ENCODE measurements at places on chromosomes 3 and 15. TPM values are rescaled to one million over a fixed set of nuclear protein-coding genes. Genes with fewer than 3 reads are reported as not detected.
A peak's percentile ranks its signal among the peaks of the same experiment; 100 is the strongest.

DNA sequence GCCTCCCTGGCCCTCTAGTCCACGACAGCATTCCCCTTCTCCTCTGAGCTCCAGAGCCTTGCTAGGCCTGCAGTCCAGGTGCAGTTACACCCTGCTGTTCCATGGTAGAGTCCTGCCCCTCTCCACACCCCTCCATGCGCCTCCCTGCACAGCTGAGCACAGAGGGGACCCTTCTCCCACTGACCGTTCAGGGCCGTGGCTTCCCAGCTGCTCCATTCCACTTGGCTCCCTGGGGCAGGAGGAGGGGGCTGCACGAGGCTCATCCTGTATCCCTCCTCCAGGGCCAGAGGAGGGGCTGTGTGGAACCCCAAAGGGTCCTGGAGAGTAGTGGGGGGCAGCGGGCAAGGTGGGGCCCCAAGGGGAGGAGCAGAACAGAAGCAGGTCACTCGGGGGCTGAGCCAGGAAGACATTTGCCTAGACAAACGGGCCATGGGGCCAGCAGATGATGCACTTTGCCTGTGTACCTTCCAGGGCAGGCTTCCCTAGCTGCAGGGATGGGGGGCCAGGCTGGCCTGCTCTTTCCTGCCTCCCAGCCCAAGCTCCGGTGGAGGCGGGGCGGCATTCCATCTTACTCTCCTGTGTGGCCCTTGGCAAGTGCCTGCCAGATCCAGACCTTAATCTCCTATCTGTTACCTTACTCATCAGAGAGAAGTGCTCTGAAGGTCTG, 20.7 kb upstream of the GOLGA6C start:
- peak; percentile 10 for DNase-seq
- no peaks in the 10 kb centered on the region for H3K4me1 ChIP-seq
- H3K4me3 ChIP-seq = no peak overlapping the region
- H3K36me3 ChIP-seq = no peaks in the 10 kb centered on the region
- no peak overlapping the region for H3K27ac ChIP-seq

GRCh38 chr3:41872157-41872556, 89.7 kb downstream of the ULK4 start:
- no peaks in the 10 kb centered on the region for H3K27me3 ChIP-seq
- no peak overlapping the region for H3K27ac ChIP-seq
- H3K4me1 ChIP-seq = no peaks in the 10 kb centered on the region
- peaks cover 5% of the 10 kb centered on the region for H3K36me3 ChIP-seq
- no peak overlapping the region for H3K4me3 ChIP-seq

Gene TM4SF18
- not detected for total RNA-seq

Gene KBTBD12
- total RNA-seq = not detected

DNA sequence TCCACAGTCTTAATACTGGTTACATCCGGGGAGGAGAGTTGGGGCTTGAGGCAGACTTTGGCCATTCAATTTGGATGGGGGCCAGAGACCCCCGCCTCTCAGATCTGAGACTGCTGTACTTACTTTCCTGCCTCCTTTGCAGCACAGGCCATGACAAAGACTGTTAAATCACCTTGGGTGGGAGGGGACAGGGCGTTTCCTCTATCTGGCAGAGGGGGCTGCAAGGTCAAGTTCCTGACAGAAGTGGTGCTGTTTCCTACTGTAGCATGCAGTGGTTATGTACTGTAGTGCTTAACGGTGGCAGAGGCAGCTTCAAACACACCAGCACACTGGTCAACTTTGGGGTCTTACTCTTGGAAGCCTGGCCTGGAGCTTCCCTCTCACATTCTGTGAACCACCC, 261.2 kb upstream of the LRRFIP2 start:
- H3K4me1 ChIP-seq = peaks cover 11% of the 10 kb centered on the region
- H3K4me3 ChIP-seq = no peak overlapping the region
- no peak overlapping the region for H3K27ac ChIP-seq
- peaks cover 6% of the 10 kb centered on the region for H3K36me3 ChIP-seq
- no peaks in the 10 kb centered on the region for H3K27me3 ChIP-seq
- no peak for DNase-seq

Gene IQCF5
- total RNA-seq = not detected

GRCh38 chr3:103410231-103410630, 975.4 kb downstream of the ZPLD1 start:
- no peak overlapping the region for H3K27ac ChIP-seq
- no peaks in the 10 kb centered on the region for H3K36me3 ChIP-seq
- no peaks in the 10 kb centered on the region for H3K27me3 ChIP-seq

DNA sequence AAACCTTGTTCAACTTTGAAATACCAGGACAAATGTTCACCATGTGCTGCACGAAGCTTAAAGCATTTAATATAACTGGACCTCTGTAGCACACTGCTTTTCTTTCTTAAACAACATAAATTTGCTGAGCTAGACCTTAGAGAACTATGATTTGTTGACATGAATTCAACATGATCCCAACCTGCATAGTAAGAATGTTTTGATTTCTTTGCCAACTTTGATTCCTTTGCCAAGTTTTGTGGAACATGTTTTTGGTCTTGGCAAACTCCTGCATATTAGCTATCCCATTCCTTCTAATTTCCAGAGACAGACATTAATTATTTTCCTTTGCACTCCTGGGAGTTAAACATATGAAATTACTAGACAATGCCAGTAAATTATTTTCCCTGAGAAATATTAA, 197.2 kb upstream of the RBMS3 start:
- H3K27me3 ChIP-seq = peaks cover 2% of the 10 kb centered on the region
- H3K27ac ChIP-seq = no peak overlapping the region
- H3K4me3 ChIP-seq = no peak overlapping the region
- H3K4me1 ChIP-seq = no peaks in the 10 kb centered on the region
- no peak for DNase-seq

GRCh38 chr15:46735115-46735514, 982.2 kb upstream of the SEMA6D start:
- no peak for DNase-seq
- no peaks in the 10 kb centered on the region for H3K4me1 ChIP-seq
- no peak overlapping the region for H3K4me3 ChIP-seq
- no peaks in the 10 kb centered on the region for H3K27me3 ChIP-seq
- no peak overlapping the region for H3K27ac ChIP-seq

GRCh38 chr3:143209715-143210059, 90.1 kb downstream of the CHST2 start:
- no peak overlapping the region for H3K4me3 ChIP-seq
- peaks cover 5% of the 10 kb centered on the region for H3K4me1 ChIP-seq
- no peak for DNase-seq
- H3K27ac ChIP-seq = no peak overlapping the region
- no peaks in the 10 kb centered on the region for H3K36me3 ChIP-seq
- H3K27me3 ChIP-seq = no peaks in the 10 kb centered on the region

GRCh38 chr3:16514021-16514700, 662 bp upstream of the RFTN1 start:
- H3K4me1 ChIP-seq = peaks cover 56% of the 10 kb centered on the region
- H3K4me3 ChIP-seq = peak overlapping the region; percentile 84
- peak overlapping the region; percentile 70 for H3K27ac ChIP-seq

DNA sequence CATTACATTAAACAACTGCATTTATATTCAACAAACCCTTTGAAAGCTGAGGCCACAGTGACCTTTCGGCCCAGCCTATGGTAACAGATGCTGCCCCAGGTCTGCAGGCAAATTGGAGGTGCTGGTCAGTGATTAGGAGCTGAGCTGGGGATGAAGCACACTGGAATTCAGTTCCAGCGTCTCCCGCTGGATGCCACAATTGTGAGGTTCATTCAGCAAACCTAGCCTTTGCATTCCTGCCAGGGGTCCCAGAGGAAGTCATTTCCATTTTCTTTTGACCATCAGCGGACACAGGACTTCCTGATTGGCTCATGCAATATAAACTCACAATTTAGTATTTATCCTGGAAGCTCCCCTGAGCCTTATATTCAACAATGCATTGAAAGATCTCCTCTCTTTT, 89.5 kb downstream of the IL20RB start:
- peaks cover 4% of the 10 kb centered on the region for H3K27me3 ChIP-seq
- no peaks in the 10 kb centered on the region for H3K4me1 ChIP-seq
- DNase-seq = no peak
- no peak overlapping the region for H3K4me3 ChIP-seq

- H3K27ac ChIP-seq = no peak overlapping the region
- no peaks in the 10 kb centered on the region for H3K36me3 ChIP-seq
- H3K4me3 ChIP-seq = no peak overlapping the region
- no peaks in the 10 kb centered on the region for H3K4me1 ChIP-seq
- no peaks in the 10 kb centered on the region for H3K27me3 ChIP-seq
Observed at GRCh38 chr3:132083159-132083558, 48.3 kb upstream of the CPNE4 start.

DNA sequence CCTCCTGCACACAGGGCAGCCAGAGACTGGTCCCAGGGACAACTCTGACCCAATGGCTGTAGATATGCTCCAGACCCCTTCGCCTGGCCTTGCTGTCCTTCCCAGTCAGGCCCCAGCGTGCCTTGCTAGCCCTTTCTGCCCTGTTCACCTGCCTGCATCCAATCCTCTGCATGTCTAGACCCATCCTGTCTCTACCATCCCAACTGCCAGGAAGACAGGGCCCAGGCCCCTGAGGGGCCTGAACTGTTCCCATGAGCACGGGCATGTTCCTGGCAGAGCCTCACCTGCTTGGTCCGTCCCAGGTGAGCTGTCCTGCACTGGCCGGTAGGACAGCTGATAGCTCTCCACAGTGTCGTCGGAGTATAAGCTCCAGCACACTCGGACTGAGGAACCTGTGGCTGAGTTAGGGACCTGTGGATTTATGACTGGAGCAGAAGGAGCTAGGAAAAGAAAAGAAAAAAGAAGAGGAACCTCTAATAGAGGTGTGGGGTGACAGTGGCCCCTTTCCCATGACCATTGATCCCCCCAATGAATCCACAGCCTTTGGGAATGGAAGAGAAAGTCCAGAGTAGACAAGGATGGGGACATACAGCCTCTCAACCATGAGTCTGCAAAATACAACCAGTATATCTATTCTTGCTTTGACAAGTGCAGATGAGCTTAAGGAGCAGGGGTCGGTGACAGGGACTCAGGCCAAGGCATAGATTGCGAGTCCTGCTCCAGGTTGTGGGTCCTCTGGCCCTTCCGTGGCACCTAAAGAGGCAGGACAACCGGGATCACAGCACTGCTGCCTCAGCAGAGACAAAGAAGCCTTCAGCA, 33.9 kb downstream of the FSD2 start:
- H3K4me3 ChIP-seq = no peak overlapping the region
- peaks cover 6% of the 10 kb centered on the region for H3K36me3 ChIP-seq
- peaks cover 2% of the 10 kb centered on the region for H3K27me3 ChIP-seq
- H3K27ac ChIP-seq = peak overlapping the region; percentile 8
- DNase-seq = no peak

- H3K27ac ChIP-seq = peak overlapping the region; percentile 72
- peaks cover 36% of the 10 kb centered on the region for H3K4me1 ChIP-seq
- DNase-seq = no peak
- H3K36me3 ChIP-seq = peaks cover 30% of the 10 kb centered on the region
- peak overlapping the region; percentile 92 for H3K4me3 ChIP-seq
Observed at GRCh38 chr15:69414701-69415167, 585 bp downstream of the KIF23 start.

- DNase-seq = no peak
- H3K27ac ChIP-seq = no peak overlapping the region
- no peak overlapping the region for H3K4me3 ChIP-seq
- H3K27me3 ChIP-seq = no peaks in the 10 kb centered on the region
Observed at GRCh38 chr3:105905328-105905727, 36.5 kb upstream of the CBLB start.

DNA sequence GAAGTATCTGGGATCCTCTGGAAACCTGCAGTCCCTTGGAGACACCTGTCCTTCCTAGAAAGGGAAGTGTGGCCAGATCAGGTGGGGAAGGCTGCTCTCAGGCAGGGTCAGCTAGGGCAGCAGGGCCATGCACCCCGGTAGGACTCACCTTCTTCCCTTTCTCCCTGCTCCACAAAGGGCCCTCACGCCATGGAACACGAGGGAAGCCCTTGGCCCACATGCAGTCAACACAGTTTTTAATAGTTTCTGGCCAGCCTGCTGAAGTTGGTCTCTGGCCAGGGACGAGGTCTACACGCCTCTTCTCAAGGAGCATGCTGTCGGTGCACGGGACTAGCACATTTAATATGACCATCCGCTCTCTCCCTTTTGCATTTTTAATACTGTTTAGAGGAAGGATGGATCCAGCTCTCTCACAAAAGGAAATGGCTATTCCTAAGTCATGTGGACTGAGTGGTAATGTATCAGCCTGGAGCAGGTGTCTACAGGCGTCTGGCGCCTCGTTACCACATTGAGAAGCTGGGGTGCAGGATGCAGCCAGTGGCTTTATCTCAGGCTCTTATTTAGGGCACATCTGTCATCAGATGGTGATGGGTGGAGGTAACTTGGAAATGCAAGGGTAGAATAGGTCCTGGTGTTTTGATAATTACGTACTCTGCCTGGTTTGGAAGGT, 153.9 kb downstream of the KLF13 start:
- peaks cover 45% of the 10 kb centered on the region for H3K4me1 ChIP-seq
- peak overlapping the region; percentile 60 for H3K4me3 ChIP-seq
- no peaks in the 10 kb centered on the region for H3K27me3 ChIP-seq
- peaks cover 25% of the 10 kb centered on the region for H3K36me3 ChIP-seq

GRCh38 chr15:70995383-70995970, 102.9 kb downstream of the LRRC49 start:
- H3K27me3 ChIP-seq = peaks cover 5% of the 10 kb centered on the region
- no peak overlapping the region for H3K27ac ChIP-seq
- no peaks in the 10 kb centered on the region for H3K36me3 ChIP-seq

Gene BFSP2
- not detected for total RNA-seq

DNA sequence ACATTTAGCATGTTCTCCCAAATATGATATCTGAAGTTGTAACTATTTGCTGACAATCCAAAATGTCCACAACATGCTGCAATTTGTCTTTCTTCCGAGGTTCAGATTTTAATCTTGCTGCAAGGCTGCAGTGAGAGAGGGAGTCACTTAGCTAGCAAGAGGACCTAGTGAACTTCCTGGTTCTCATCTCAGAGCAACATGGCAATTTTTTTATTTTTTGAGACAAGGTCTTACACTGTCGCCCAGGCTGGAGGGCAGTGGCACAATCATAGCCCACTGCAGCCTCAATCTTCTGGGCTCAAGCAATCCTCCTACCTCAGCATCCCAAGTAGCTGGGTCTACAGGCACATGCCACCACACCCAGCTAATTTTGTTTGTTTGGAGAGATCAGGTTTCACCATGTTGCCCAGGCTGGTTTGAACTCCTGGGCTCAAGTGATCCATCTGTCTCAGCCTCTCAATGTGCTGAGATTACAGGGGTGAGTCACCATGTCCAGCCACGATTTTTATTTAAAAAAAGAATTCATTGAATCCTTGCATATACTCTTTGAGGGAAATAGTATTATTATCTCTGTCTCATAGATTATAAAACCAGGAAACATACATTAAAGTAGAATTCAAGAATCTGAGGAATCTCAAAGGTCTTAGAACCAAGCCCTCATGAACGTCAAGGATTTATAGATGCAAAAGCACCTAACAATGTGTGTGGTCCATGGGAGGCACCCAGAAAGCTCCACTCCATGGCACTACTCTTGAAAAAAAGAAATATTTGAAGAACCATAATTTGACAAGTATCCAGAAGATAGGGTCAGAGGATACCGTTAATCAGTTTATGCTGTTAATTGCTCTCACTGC, 9.1 kb downstream of the HDC start:
- no peak overlapping the region for H3K4me3 ChIP-seq
- H3K4me1 ChIP-seq = peaks cover 41% of the 10 kb centered on the region
- H3K27ac ChIP-seq = no peak overlapping the region
- peaks cover 2% of the 10 kb centered on the region for H3K36me3 ChIP-seq
- H3K27me3 ChIP-seq = no peaks in the 10 kb centered on the region

DNA sequence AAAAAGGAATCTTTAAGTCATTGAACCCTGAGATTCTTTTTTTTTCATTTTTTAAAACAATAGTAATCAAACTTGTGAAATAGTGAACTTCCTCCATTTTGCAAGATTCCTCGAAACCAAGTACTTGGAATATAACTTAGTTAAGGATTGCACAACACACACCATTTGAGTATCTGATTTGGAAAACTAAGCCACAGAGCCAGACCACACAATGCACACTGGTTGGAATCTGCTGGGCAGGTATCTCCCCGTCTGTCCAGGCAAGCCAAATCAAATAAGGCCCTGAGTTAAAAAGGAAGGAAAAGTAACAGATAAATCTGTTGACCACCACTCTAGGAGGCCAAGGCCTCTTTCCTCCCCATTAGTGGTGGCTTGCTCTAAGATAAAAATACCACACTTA, 177.5 kb upstream of the ICE2 start:
- H3K27ac ChIP-seq = no peak overlapping the region
- H3K4me3 ChIP-seq = no peak overlapping the region
